ENCODE measurements at places on chromosomes 4 and X.
A peak's percentile ranks its signal among the peaks of the same experiment; 100 is the strongest.

DNA sequence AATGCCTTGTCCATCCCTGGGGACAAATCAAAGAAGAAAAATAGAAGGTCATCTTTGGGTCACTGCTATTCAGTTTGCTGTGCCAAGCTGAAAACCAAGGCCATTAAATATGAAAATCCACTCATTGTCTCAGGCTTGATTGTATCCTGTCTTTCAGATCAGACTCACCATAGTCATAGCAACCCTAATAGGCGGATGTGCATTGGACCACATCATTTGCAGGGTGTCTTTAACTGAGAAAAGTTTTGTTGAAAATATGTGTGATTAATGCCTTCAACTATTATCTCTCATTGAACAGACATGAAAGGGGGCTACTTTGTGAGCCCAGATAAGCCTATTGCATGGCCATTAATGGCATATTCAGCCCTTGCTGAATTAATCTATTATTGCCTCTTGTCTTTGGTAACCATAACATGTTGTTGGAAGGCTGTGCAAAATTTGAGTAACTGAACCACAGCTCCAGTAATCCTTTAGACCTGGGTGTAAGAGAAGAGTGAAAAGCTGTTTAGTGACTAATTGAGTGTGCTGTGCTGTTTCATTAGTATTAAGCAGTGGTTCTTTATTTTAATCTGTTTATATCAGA lies 453.6 kb upstream of the EPHA5 start:
- no peak for DNase-seq

- no peak for DNase-seq
Observed at GRCh38 chr4:116005806-116006088, 892.3 kb upstream of the NDST4 start.

DNA sequence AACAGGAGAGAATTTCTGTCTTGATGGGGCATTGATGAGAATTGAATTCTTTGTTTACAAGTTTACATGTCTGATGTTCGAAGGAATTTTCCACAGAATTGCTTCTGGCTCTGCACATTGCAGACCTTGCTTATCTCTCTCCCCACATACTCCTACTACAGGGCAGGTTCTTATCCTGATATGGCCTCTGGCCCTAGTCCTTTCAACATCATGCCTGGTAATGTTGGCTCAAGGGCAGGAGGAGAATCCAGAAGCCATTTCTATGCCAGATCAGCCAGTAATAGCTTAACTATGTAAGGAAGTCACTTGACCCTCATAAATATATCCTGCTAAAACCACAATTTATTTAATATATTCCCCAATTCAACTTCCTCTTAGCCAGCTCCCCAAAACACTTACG lies 24.3 kb upstream of the TSPAN5 start:
- no peak for DNase-seq

DNA sequence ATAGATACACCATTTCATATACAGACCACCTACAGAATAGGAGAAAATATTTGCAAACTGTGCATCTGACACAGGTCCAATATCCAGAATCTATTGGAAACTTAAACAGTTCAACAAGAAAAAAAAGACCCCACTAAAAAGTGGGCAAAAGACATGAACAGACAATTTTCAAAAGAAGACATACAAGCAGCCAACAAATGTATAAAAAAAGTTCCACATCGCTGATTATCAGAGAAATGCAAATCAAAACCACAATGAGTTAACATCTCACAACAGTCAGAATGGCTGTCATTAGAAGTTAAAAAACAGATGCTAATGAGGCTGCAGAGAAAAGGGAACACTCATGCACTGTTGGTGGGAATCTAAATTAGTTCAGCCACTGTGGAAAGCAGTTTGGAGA lies 36.8 kb downstream of the KIAA0232 start:
- DNase-seq: no peak

DNA sequence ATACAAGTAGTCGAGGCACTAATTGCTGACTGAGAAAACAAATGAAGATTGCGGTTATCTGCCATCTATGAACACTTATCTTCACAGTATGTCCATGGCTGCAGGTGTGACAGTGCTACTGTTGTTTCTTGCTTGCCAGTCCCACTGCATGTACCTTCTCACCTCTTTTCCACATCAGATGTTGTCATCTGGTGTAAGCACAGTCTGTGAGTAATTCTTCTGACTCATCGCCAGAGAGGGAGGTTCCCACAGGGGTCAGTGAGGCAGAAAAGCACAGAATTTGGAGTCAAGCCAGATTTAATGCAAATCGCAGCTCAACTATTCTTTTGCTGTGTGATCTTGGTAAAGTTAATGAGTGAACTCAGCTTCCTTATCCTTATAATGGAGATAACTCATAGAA lies 144.4 kb downstream of the GLRA2 start:
- DNase-seq: peak; percentile 64

GRCh38 chrX:41108007-41108406 lies 22.8 kb downstream of the USP9X start:
- DNase-seq: no peak

DNA sequence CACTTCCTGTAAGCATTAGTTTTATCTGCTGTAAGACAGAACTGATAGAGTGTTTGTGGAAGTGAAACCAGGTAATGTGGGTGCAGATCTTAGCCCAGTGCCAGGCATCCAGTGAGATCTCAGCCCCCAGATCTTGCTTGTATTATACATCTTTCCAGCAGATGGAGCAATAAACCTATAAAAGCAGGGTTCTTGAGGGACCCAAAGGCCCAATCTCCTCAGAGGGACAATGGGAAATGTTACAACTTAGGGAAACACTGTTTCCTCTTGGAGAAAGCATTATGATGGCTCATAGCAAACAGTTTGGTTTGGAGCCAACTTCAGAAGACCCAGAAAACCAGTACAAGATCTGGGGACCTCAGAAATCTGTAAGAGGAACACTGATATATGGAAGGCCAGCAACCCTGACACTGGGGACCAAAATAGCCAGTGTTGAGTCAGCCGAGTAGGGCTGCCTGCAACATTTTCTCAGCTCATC lies 206.3 kb downstream of the SLC7A11 start:
- no peak for DNase-seq

GRCh38 chrX:40526412-40526811 lies 54.4 kb upstream of the ATP6AP2 start:
- DNase-seq: no peak

- no peak for DNase-seq
Observed at GRCh38 chr4:183360161-183360919, 38.1 kb upstream of the CLDN24 start.

- no peak for DNase-seq
Observed at GRCh38 chrX:71282514-71283402, 677 bp upstream of the NONO start.

Data from HS-5 (cell line).